ENCODE measurements at places on chromosomes 12 and 14.
A peak's percentile ranks its signal among the peaks of the same experiment; 100 is the strongest.

DNA sequence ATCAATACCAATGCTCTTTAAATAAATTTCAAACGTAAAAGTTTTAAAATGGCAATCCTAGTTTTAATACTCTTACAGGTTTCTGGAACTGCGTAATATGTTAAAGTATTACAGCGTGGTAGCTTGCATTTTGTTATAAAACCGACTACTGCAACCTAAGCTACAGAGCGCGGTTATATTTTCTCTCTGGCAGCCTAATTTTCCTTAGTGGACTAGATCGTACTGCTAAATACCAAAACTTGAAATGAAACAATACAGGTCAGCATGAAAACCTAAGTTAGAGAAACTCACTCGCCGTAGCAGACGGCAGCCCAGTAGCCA lies 1.2 kb downstream of the CCDC92 start:
- DNase-seq = no peak

DNA sequence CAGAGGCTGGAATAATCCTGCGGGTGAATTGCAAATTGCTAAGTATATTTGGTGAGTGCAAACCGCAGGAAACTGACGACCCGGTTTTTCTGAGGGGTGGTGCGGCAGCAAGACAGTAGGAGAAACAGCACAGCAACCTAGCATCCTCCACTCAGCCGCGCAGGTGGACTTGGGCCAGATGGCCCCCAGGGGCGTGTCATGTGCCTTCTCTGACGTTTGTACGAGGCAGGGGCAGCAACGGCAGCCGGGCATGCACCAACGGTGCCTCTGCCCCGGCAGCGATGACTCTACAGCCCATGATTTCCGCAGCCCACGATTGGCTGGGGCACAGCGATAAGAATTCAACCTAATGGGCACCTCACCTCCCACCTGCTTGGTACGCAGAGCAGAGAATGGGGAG lies 11.1 kb upstream of the CLEC2A start:
- no peak for DNase-seq

DNA sequence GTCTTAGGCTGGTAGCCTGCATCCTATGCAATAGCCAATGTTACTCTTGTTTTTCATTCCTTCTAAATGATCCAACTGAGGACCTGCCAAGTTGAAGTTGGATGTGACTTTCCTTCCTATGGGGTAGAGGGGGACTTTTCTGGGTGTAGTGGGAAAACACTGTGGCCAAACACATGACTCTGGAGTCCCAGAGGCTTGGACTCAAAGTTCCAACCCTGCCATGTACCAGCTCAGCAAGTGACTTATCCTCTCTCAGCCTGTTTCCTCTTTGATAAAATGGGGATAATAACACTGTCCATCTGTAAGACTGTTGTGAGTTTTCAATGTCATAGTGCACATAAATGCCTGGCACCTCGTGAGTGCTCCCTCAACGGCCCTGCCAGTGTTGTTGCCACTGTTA lies 97.0 kb downstream of the ZFP36L1 start:
- DNase-seq = peak; percentile 7

DNA sequence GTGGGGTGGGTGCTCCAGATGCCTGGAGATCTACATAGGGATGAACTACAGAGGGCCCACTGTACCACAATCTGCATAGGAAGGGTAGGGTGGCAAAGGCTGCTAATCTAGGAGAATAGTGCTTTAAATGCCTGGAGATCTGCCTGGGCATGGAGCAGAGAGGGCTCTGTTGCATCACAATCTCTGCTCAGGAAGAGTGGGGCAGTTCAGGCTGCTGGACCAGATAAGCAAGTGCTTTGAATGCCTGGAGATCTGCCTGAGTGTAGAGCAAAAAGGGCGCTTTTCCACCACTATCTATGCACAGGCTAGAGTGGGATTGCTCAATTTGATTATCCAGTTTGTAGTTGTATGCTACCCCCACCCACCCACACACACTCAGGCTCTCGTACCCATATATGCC lies 886.3 kb upstream of the SEL1L start:
- no peak for DNase-seq

DNA sequence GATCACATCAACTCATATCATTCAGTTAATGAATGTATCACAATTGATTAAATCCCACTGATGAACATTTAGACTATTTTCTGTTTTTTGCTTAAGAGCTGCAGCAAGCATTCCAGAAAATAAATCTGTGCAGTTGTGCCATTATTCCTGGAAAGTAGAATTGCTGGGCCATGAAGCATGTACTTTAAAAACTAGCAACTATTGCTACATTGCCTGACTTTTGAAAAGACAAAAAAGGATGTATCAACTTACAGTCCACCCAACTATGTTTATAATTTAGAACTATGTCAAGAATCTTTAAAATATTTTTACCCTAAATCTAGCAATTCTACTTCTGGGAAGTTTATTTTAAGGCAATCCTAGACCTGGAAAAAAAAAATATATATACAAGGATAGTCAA lies 33.4 kb upstream of the ERGIC2 start:
- DNase-seq = no peak

DNA sequence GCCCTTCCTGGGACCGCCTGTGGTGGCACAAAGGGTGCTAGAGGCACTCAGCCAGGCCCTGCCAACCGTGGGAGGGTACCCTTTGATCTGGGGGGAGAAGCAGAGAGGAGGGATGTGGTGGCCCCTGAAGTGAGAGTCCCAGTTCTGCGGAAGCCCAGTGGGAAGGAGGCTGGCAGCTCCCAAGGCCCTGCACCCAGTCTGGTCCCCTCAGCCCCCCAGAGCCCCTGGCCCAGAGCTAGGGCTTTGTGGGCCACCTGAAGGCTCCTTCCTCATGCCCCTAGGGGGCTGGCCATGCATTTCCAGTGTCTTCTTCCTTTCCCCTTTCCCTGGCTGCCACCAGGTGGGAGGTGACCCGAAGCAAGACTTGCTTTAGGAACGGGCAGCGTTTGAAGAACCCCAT lies 44.3 kb downstream of the PLEKHG3 start:
- no peak for DNase-seq

- peak; percentile 7 for DNase-seq
Measured at GRCh38 chr12:131117438-131118245, 163.9 kb downstream of the ADGRD1 start.

- no peak for DNase-seq
Measured at GRCh38 chr12:5619628-5620027, 187.7 kb downstream of the NTF3 start.

DNA sequence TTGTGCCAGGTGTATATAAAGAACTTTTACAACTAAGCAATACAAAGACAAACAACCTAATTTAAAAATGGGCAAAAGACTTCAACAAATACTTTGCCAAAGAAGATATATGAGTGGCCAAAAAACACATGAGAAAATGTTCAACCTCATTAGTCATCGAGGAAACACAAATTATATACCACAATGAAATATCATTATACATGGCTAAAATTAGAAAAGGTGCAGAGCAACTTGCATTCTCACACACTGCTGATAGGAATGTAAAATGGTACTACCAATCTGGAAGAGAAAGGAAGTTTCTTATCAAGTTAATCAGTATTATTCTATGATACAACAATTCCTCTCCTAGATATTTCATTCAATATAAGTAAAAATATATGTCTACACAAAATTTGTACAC lies 131.6 kb upstream of the FRMD6 start:
- no peak for DNase-seq

- no peak for DNase-seq
Measured at GRCh38 chr12:51388069-51388799, 3.0 kb downstream of the GALNT6 start.

DNA sequence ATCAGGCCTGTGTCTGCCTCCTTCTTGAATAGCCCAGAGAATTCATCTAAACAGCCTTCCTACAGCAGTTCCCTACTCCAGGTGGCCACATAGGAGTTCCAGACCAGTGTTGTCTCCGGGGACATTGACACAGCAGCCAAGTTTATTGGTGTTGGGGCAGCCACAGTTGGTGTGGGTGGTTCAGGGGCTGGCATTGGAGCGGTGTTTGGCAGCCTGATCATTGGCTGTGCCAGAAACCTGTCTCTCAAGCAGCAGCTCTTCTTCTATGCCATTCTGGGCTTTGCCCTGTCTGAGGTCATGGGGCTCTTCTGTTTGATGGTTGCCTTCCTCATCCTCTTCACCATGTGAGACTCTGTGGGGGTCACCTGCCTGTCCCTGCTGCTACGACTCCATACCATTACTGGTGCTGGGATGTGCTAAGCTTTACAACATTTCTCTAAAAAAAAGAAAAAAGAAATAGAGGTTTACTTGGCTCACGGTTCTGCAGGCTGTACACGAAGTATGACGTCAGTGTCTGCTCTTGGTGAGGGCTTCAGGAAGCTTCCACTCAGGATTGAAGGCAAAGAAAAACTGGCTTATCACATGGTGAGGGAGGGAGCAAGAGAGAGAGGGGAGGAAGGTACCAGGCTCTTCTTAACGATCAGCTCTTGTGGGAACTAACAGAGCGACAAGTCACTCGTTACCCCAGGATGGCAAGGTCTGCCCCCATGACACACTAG lies 57.5 kb downstream of the CHST11 start:
- no peak for DNase-seq

GRCh38 chr12:68109444-68110217 lies 49.9 kb downstream of the IFNG start:
- no peak for DNase-seq

DNA sequence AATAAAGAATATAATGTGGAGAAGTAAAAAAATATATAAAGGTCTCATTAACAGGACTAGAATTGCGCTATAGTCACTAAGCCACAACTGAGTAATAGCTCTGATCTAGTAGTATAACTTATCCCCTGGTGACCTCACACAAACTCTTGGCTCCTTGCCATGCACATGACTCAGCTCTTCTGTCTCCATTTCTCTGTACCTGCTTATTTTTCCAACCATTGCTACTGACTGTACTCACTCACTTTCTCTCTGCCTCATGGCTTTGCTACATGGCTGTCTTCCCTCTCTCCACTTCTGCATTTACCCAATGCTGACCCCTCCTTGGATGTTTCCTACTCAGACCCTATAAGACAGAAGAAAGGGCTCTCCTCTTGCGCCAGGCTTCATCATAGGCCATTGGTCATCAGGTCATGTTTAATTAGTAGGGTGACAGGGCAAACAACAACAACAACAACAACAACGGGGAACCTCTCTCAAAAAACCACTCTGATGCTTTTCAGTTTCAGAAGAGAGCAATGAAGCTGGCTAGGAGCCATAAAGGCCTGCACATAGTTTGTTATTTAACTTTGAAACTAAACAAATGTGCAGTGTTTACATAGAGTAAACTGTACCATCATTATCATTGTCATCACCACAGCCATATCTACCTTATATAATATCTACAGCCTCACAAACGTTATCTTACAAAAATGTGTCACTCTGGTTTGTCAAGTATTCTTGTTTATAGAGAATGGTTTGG lies 25.6 kb upstream of the KRAS start:
- peak; percentile 41 for DNase-seq

DNA sequence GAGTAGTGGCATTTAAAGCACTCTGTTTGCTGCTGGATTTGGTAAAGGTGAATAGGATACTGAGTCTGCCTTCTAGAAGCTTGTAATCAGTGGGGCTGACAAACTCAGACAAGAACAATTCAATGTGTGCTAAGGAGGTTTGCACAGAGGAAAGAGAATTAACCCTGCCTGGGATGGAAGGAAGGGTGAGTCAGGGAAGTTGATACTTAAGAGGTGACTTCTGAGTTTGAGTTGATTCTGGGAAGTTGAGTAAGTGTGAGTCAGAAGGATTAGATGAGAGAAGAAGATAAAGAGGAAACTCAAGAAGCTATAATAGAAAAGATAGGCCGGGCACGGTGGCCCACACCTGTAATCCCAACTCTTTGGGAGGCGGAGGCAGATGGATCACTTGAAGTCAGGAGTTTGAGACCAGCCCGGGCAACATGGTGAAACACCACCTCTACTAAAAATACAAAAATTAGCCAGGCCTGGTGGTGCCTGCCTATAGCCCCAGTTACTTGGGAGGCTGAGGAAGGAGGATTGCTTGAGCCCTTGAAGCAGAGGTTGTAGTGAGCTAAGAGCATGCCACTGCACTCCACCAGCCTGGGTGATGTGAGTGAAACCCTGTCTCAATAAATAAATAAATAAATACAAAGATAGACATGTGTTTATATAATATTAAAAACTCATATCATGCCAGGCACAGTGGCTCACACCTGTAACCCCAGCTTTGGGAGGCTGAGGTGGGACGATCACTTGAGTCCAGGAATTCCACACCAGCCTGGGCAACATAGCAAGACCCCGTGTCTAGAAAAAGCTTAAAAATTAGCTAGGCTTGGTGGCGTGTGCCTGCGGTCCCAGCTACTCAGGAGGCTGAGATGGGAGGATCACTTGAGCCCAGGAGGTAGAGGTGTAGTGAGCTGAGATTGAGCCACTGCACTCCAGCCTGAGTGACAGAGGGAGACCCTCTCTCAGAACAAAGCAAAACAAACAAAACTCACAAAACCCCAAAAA lies 126.8 kb upstream of the CPM start:
- DNase-seq = no peak

- DNase-seq = peak; percentile 53
Measured at GRCh38 chr12:29782871-29783772, 620 bp downstream of the TMTC1 start.

- no peak for DNase-seq
Measured at GRCh38 chr12:104460041-104460719, 3.4 kb downstream of the CHST11 start.

DNA sequence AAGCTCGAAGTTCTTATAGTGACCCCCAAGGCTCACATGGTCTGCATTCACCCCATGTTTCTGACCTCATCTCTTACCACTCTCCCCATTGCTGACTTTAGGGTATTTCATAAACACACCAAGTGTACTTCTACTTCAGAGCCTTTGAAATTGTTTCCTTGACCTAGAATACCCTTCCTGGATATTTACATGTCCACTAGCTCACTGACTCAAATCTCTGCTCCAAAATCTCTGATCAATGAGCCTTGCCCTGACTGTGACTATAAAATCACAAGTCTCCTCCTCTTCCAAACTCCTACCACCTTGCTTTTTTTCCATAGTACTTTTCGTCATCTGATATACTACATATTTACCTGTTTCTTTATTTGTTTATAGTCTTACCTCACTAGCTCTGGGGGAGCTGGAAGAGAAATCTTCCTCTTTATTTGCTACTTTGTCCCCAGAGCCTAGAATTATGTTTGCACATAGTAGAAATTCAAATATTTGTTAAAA lies 105.1 kb downstream of the RMST start:
- DNase-seq = no peak

DNA sequence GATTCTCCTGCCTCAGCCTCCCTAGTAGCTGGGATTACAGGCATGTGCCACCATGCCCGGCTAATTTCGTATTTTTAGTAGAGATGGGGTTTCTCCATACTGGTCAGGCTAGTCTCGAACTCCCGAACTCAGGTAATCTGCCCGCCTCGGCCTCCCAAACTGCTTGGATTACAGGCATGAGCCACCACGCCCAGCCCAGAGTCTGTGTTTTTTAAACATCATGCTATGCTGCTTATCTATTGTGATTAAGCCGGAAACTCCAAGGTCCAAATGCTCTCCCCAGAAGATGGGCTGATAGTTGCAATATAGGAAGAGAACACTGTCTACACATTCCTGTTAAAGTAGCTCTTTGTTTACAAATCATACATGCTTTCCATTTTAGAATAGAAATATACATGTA lies 30.5 kb upstream of the MAX start:
- no peak for DNase-seq

Measured in femur (tissue), 1 donor.